ENCODE measurements at places on chromosomes 2 and 18. TPM values are rescaled to one million over a fixed set of nuclear protein-coding genes. Genes with fewer than 3 reads are reported as not detected.

The LAMA1 gene
- 0.07 TPM for total RNA-seq

The STAT4 gene
- 3.9 TPM for total RNA-seq

The CRYGD gene
- total RNA-seq = not detected

The BABAM2 gene
- 47.7 TPM for total RNA-seq

The CRACDL gene
- 0.97 TPM for total RNA-seq

The ZAP70 gene
- total RNA-seq = not detected

The CPO gene
- total RNA-seq = not detected

The GALNT13 gene
- total RNA-seq = 9.9 TPM

The CHMP1B gene
- total RNA-seq = 46.4 TPM

The NR4A2 gene
- 2.9 TPM for total RNA-seq

The SCN9A gene
- total RNA-seq = 2.8 TPM

The PSMA8 gene
- total RNA-seq = not detected

The ZC3H6 gene
- 0.44 TPM for total RNA-seq

The SPP2 gene
- not detected for total RNA-seq

The KHK gene
- total RNA-seq = 10.7 TPM

The RGPD4 gene
- total RNA-seq = 0.08 TPM

The AQP4 gene
- total RNA-seq = not detected

The TMEM163 gene
- 0.11 TPM for total RNA-seq

The ACTR3 gene
- 315 TPM for total RNA-seq
